Left renal cortex interstitium (tissue), 4 donors: ENCODE measurements at places on chromosomes 3 and 15. TPM values are rescaled to one million over a fixed set of nuclear protein-coding genes. Genes with fewer than 3 reads are reported as not detected.

Gene GABRB3
- 7.8 TPM for polyA plus RNA-seq

Gene DYNLT2B
- 34.6 TPM for polyA plus RNA-seq

Gene C3orf20
- 0.27 TPM for polyA plus RNA-seq

GRCh38 chr3:135272026-135272669 is 477.1 kb downstream of the EPHB1 start:
- no peak for DNase-seq

DNA sequence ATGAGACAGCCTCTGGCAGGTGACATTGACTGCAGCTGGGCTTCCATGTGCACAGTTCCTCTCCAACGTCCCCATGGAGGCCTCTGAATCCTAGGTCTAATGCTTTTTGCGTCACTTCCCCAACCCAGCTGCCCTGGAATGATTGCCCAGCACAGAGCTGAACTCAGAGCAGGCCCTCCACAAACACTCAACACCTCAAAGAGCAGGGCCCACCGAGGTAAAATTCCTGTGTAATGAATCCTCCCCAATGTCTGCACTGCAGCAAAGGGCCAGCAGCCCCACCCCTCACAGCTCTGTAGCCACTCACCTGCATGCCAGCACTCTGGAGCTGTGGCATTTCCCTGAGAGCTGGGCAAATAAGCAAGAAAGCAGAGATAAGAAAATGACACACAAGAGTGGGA is 42.6 kb upstream of the DUSP7 start:
- DNase-seq: no peak

GRCh38 chr15:56150204-56150603 is 93.5 kb downstream of the RFX7 start:
- no peak for DNase-seq

GRCh38 chr3:107641572-107642307 is 119.0 kb downstream of the BBX start:
- DNase-seq: no peak
